T-helper 9 cell (primary cell): ENCODE measurements at places on chromosomes 7 and 10.

DNA sequence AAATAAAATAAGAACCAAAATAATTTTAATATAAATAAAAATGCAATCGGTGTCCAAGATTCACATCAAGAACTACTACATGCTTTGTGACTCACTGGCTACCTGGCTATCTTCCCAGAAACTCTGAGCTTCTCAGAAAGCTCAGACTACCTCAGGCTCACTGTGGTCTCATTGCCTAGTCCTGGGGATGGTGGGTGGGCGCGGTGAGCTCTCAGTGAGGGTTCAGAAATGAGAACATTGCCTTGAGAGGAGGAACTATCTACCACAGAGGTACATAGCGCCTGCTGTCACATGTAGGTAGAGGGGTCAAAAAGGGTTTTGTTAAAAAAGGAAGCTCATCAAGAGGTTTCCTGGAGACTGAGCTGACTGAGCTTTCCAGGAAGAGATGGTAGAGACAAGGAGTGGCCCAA is 108.0 kb downstream of the WDFY4 start:
- no peak for DNase-seq

GRCh38 chr10:31171402-31172083 is 139.9 kb upstream of the ZNF438 start:
- DNase-seq: no peak

GRCh38 chr7:44390701-44391100 is 65.3 kb upstream of the CAMK2B start:
- no peak for DNase-seq

DNA sequence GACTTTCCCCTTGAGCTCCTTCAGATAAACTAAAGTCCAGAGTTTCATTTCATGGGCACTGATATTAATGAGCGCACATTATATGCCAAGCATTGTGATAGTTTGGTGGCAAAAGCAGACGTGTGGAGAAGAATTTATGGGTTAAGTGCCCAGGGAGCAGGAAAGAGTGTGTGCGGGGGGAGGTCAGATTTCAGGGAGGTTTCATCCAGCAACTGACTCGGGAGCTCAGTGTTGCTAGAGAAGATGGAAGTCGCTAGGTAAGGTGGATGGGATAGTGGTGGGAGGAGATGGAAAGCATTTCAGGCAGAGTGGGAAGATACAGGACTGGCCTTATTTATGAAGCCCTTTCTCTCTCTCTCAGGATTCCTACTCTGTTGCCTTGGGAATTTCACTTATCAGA is 223.0 kb downstream of the SNX10 start:
- DNase-seq: no peak

DNA sequence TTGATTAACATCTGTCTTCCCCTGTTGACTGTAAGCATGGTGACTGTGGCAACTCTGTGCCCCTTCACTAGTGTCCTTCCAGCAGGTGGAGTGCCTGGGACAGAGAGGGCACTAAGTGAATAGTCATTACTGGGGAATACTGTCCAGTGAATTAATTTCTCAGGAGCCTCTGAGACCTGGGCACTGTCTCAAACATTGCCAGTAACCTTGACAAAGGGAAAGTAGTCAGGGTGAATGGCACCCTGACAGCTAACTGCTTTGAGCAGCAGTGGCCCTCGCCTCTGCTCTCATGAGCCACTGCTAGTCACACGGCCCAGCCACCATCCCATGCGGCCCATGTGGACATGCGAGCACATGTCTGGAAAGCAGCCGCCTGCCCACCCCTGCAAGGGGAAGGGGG is 13.1 kb upstream of the GRB10 start:
- no peak for DNase-seq

DNA sequence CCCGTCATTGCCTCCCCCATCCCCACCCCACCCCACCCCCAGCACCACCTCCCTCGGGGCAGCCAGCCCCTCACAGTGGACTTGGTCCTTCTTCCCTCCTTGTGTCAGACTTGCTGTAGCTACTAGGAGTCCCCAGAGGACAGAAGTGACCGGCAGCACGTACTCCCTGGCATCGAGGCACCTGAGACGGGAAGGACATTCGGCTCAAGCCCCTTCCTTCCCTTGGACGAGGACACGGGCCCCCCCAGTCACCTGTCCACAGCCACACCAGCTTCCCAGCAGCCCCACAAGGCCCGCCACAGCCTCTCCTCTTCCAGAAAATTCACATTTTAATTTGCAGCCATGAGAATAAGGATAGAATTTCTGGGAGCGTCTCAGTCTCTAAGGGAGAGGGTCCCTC is 267.8 kb upstream of the SHH start:
- DNase-seq: no peak

- no peak for DNase-seq
Measured at GRCh38 chr7:99881370-99881769, 4.5 kb upstream of the OR2AE1 start.

GRCh38 chr10:114957673-114958072 is 19.7 kb downstream of the TRUB1 start:
- no peak for DNase-seq

DNA sequence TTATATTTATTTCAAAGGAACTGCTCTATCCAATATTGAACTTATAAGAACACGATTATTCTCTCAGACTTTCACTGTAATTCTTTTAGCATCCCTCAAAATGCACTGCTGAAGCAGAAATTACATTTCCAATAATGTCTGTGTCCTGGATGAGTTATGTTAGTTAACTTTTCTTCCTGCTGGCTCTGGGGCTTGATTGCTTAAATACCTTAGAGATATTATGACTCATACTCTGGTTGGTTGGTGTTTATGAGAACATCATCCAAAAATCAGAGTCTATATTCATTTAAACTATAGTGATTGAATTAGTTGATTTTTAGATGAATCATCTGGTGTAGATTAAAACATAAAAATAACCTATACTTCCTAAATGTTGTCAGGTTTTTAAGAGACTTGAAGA is 246.3 kb upstream of the VWC2 start:
- no peak for DNase-seq

DNA sequence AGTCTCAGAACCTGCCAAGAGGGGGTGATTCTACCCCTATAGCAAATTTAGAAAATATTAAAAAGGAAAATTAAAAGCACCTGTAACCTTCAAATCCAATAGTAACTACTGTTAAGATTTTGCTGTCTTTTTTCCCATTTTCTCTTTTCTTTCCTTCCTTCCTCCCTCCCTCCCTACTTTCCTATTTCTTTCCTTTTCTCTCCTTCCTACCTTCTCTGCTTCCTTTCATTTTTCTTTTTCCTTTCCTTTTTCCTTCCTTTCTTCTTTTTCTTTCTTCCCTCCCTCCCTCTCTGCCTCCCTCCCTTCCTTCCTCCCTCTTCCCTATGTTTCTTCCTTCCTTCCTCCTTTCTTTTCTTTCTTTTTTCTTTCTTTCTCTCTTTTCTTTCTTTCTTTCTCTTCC is 120.2 kb upstream of the KCTD7 start:
- DNase-seq: no peak

- no peak for DNase-seq
Measured at GRCh38 chr7:123714296-123715080, 34.3 kb downstream of the WASL start.

DNA sequence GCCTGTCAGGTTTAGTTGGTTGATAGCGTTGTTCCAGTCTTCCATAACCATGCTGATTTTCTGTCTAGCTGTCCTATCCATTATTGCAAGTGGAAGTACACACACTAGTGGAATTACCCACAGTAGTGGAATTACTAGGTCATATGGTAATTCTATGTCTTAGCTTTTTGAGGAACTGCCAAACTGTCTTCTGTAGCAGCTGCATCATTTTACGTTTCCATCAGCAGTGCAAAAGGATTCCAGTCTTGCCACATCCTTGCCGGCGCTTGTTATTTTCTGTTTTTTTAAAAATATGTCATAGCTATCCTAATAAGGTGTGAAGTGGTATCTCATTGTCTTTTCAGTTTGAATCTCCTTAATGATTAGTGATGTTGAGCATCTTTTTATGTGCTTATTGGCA is 17.2 kb upstream of the RHBDD2 start:
- DNase-seq: no peak

DNA sequence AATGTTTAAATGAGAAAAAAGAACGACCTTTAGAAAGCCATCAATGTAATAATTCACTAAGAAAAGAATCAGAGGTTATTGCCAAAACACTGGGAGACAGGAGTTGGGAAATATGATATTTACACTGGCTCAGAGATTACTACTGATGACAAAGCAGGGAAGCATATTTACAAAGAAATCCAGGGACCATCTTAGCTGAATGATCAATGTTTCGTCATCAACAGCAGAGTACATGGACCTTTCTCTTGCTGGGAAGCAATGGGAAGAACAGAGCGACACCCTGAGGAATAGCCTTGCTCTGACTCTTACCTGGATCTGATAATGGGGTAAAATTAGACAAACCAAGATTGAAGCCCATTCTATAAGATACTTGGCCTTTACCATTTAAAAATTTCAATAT is 1293.5 kb downstream of the XPNPEP1 start:
- DNase-seq: no peak

GRCh38 chr7:96694082-96694481 is 15.6 kb downstream of the SEM1 start:
- DNase-seq: no peak

DNA sequence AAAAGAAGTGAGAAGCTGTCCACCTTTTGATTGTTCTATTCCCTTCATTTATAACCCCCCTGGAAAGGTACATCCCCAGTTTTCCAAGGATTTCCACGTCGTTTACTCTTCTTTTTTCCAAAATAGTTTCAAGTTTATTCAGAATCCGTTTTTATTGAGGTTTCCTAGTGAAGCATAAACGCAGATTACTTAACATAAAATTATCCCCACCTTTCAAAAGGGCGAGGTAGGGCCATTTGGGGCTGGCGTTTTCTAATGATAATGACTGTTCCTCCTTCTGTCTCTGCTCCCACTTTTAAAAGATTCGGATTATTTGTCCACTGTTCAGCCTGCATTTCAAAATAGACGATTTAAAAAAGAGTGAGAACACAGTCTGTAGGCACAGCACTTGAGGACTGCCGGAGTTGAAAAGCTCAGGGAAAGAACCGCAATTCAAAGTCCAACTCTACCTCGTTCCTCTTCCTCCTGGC is 165.2 kb upstream of the PPP1R3A start:
- no peak for DNase-seq

DNA sequence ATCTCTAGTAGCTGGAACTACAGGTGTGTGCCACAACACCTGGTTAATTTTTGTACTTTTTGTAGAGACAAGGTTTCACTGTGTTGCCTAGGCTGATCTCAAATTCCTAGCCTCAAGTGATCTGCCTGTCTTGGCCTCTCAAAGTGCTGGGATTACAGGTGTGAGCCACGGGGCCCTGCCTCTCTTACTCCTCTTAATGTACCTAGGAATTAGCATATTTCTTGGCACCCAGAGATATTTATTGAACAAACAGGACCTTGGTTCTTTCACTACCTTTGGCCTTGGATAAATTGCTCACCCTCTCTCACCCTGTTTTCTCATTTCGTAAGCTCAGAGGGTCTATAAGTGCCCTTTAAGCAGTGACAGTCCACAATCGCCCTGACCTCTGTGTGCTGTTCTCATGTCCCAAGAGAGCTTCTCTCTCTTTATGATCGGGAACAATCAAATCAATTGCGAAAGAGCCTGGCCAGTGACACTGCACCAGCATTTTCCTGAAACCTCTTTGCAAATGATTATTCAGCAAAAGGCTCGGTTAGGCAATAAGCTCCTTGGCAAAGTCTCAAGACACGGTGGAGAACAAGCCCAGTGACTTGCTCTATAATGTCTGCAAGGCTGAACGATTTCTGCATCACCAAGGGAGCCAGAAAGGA is 117.7 kb downstream of the APBB1IP start:
- no peak for DNase-seq

DNA sequence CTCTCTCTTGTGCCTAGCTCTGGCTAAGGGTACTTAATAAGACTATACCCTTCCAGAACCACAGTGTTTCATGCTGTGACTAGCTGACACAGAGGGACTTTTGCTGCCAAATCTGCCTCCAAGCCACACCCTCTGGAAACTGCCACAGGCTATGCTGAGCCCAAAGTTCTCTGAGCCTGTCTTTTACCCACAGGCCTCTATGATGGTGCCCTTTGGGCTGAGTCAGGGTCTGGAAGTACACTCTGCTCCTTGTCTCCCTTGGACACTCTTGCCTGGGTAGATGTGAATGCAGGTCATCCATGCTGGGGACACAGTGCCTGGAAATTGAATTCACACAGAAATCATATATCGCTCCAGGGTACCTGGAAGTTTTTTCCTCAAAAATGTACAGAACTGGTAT is 22.6 kb downstream of the DYDC1 start:
- no peak for DNase-seq

DNA sequence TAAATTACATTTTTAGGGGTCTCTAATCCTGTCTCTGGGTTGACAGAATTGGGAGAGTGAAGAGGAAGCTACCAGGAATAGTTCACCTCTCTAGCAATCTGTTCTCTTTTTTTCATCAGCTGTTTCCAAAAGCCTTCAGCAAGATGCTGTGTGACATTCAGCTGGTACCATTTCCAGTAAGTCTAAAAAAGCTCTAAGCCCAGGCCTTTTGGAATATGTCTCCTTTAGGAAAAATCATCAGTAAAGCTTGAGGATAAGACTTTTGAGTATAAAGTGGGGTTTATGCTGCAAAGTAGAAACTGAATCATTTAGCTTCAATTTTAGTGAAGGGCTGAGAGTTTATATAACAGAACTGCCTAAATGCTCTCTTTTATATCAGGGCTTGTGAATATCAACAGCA is 81.5 kb downstream of the CCNY start:
- no peak for DNase-seq

GRCh38 chr10:14692344-14693076 is 82.2 kb downstream of the FAM107B start:
- no peak for DNase-seq

- no peak for DNase-seq
Measured at GRCh38 chr7:101792051-101792681, 25.3 kb upstream of the CUX1 start.

GRCh38 chr7:120994512-120995410 is 6.2 kb downstream of the CPED1 start:
- no peak for DNase-seq
